Dermis blood vessel endothelial cell (primary cell): ENCODE measurements at places on chromosomes 4 and X. TPM values are rescaled to one million over a fixed set of nuclear protein-coding genes. Genes with fewer than 3 reads are reported as not detected.

Gene RAB33A
- total RNA-seq, result 0.17 and 0.42 TPM in 2 replicates

Gene PAGE4
- total RNA-seq, result not detected in 2 replicates

Gene GAGE12H
- not detected in 2 replicates for total RNA-seq

Gene TMEM187
- total RNA-seq, result 6.0 and 6.5 TPM in 2 replicates

Gene SOWAHB
- total RNA-seq, result under 0.01 TPM in 1 of 2 replicates, not detected in the other

Gene SPANXN4
- total RNA-seq, result not detected in 2 replicates

Gene FAM47E
- total RNA-seq, result 0.14 and 0.17 TPM in 2 replicates

Gene INPP4B
- 20.9 and 43.2 TPM in 2 replicates for total RNA-seq

Gene MSX1
- 3.7 and 9.0 TPM in 2 replicates for total RNA-seq

Gene CLCN4
- 6.5 and 9.6 TPM in 2 replicates for total RNA-seq

Gene VSIG4
- not detected in 2 replicates for total RNA-seq

Gene RPA4
- total RNA-seq, result 1.7 TPM in 2 replicates

Gene SLITRK2
- total RNA-seq, result not detected in 2 replicates

Gene DCAF12L2
- under 0.01 and 0.05 TPM in 2 replicates for total RNA-seq
